Activated CD4-positive, alpha-beta T cell treated with anti-CD3 and anti-CD28 coated beads, Interleukin-2, amount 50 U/mL, for 4 hours (primary cell): ENCODE measurements at places on chromosomes 7 and 10.

- DNase-seq: no peak
These were observed 245.0 kb downstream of the PRPF18 start for GRCh38 chr10:13831711-13832141.

DNA sequence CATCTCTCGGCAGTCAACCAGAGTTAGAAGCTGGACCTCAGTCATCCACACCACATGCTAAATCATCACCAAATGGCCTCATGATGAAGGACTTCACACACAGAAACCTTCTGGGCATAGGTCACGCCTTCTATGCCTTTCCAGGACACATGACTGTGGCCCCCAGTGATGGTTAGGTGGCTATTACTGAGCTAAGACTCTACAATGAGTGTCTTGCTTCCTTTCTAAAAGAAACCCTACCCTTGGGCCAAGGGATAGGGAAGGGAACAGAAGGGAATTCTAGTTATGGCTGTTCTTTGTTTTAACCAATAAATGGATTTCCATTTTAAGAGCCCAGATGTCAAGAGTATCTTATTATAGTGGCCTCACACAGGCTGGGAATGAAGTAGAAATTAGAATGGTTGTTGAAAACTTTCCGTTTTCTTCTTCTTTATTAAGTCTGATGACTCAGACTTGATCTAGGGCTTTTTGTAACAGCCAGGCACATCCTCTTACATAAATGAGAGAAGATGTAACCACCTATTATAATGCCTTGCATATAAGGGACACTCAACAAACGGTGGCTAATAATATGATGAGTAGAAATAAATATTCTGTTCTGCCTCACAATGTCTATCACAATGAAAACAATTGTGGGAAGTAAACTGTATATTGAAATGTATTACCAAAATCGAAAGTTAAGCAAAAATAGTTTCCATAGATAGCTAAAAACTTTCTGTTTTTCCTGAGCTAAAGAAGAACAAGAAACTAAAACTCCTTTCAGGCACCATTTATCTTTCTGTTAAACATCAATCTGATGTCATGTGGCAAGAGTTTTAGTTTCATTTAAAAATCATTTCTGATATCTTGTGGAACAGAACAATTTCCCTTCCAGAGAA, 62.5 kb upstream of the TOMM7 start:
- DNase-seq: no peak

DNA sequence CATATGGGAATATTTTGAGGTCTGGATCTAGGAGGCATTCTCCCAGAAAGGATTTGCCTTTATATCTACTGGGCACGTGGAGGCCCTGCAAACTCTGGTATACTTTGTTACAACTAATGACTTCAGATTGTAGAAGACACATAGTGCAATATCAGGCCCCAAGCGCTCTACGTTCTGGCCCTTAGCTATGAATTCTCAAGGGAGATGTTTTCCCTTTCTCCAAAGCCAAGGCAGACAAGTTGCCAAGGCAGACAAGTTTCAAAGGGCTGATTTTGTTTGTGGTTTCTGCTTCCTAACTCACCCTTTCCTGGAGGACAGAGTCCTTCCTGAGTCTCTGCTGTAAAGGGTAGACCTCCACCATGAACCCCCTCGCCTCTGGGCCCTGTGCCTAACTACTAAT, 99.4 kb upstream of the CTTNBP2 start:
- DNase-seq: no peak

DNA sequence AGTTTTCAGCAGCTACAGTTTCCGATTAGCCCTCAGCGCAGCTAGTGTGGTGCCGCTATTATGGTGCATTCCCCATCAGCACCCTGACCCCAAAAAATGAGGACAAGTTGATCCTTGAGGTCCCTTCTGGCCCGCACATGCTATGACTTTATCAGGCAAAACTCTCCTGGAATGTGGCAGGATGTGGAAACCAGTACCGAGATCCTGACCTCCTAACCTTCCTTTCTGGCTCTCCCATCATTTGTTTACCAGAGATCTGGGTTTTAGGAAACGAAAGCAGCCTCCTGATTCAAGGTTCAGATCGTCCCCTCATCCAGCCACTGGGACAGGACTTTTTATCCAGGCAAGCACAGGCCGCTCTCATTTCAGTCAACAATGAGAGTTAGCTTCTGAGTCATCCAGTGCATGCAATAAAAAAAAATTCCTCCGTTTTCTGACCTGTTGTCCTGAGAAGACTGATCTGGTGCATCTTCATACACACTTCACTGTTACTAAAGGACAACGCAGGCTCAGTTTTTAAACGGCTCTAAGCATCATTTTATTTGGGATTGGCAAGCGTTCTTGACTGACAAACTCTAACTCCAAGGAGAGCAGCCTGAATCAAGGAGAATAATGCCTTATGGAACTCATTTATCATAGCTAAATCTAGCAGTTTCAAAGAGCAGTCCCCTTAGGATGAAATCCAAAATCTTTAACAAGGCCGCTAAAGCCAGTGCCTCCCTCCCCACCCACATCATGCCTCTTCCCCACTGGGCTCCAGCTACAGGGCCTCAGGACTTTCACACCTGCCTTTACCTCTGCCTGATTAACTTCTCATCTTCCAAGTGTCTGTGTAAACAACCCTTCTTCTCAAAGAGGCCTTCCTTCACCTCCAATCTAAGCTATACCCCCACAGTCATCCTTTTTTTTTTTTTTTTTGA, 17.1 kb downstream of the PDLIM1 start:
- DNase-seq: no peak

- DNase-seq: no peak
These were observed 133.8 kb downstream of the CPEB3 start for GRCh38 chr10:92156874-92157773.

GRCh38 chr7:157795643-157796042, 458.8 kb downstream of the DNAJB6 start:
- DNase-seq: no peak

GRCh38 chr10:48502791-48503190, 102.1 kb downstream of the ARHGAP22 start:
- no peak for DNase-seq
